ENCODE measurements at places on chromosomes 12 and 14.

- no peak for DNase-seq
Observed at GRCh38 chr14:90045616-90046015, 16.2 kb upstream of the KCNK13 start.

DNA sequence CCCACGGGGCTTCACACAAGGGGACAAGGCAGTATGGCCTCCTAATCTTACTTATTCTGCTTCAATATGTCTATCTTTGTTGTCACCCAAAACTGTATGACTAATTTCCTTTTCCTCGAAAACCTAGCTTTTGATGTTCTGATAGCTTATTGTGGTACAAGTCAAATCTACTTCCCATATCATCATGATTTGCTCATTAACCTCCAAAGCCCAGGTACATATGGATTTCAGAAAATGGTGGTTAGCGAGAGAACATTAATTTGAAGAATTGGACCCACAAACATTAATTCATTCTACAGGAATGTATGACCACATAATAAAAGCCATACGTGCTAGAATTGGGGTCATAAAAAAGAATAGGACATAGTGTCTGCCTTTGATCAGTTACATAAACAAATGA is 412.5 kb downstream of the CCDC91 start:
- DNase-seq, result no peak

DNA sequence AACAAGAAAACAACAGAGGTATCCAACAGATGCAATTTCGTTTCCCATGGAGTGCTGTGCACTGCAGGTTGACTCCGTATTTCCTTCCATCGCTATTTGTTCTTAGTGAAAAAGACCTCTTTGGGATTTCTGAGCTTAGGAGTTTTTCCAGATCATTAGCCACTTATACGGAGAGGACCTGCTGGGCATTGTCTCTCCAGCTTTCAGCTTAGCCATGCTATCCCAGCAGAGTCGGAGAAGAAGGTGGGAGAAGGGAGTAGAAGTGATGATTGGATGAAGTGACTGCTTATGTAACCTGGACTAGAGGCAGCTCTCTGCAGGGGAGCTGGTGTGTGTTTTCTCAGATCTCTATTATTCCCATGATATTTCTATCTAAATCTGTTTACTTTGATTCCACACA is 737.7 kb downstream of the DIO2 start:
- DNase-seq, result no peak

GRCh38 chr12:1797011-1797901 is 23.1 kb upstream of the LRTM2 start:
- DNase-seq, result no peak

Data from RCC 7860 (cell line).